CD14-positive monocyte (primary cell): ENCODE measurements at places on chromosomes 16 and 17.

DNA sequence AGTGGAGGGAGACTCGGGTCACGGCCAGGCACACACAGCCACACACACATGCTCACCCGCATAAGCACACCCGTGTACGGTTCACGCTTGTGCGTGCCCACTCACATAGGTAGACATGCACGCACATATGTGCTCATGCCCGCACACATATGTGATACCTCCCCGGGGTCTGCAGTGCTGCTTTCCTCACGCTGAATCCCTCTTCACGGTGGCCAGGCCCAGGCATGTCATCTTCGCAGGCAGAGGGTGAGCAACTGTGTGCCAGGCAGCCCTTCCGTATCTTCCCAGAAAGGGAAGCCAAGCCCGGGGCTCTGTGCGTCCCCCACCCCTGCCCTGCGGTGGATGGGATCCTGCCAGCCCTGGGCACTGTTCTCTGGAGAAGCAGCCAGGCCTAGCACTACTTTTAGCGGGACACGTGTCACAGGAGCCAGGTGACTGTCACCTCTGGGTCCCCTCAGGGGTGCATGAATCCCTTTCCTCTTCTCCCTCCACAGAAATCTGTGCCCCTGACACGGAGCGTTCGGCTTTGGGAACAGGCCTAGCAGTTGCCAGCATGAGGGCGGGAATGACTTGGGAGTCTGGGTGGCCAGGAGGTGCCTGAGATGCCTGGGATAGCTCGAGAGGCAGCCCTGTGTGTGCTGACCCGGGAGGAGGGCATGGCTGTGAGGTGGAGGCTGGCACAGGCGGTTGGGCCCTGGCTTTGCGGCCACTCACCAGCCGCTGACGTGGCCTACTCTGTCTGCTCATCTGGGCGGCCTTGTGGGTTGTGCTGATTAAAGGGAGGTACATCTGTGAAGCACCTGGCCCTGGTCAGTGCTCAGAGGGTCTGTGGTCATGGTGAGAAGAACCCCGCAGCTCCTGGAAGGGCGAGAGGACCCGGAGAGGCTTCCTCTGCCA is 47.5 kb downstream of the BAIAP2 start:
- no peak for DNase-seq

DNA sequence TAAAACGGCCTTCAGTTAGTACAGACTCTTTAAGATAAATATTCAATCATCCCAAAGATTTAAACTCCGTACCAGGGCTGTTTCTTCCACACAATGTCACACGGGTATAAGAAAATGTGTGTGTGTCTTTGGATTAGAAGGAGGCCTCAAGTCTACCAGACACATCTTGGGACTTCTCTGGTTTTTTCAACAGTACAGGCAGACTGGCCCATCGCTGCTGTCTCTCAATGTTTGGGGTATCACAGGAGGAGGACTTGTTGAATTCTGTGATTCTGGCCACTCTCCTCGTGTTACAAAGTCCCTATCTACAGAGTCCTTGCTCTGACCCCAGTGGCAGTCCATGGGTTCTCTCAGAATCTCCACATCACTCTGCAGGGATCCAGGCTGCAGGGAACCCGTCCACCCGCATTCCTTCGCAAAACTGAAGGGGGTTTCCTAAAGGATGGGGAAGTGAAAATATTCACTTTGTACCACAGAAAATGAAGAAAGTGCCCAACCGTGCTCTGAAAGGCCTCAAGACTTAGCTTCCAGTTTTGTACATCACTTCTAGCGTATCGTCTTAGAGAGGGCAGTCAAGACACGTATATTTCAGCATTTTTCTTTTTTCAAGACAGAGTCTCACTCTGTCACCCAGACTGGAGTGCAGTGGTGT is 373.2 kb downstream of the NPIPA8 start:
- no peak for DNase-seq

- peak; percentile 62 for DNase-seq
Observed at GRCh38 chr17:78933959-78934568, 8.9 kb upstream of the TIMP2 start.

DNA sequence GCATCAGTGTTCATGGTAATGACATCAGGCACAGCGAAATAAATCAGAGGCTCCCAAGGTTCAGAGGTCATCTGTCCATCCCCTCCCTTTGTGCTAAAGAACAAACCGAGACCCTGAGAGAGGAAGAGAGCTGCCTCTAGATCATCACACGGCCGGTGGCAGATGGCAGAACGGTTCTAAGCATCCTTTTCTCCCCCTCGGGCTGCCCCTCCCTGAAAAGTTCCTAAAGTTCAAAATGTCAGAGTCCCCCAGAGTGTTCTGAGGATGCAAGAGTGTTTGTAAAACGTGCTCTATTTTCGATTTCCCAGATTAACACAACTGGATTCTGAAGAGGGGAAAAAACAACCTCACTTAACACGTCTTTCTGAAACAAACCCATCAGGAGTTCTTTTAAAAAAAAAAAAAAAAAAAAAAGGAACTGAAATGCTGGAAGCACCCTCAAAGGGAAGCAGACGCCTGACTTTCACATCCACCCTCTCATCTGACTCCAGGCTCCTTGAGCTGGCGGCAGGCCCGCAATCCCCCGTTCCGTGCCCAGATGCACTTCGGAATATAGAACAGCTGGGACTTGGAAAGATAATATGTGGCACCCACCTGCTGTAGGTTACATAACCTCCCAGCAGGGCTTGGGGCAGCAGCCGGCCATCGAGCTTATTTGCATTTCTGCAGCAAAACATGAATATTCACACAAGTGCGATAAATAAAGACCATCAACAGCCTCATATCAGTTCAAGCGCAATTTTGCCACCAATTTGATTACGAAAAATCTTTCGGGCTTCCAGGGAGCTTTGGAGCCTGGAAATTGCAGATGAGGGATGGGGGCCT is 115.5 kb upstream of the SMURF2 start:
- DNase-seq: peak; percentile 75

- DNase-seq: no peak
Observed at GRCh38 chr16:9138021-9138680, 46.7 kb downstream of the HAPSTR1 start.

DNA sequence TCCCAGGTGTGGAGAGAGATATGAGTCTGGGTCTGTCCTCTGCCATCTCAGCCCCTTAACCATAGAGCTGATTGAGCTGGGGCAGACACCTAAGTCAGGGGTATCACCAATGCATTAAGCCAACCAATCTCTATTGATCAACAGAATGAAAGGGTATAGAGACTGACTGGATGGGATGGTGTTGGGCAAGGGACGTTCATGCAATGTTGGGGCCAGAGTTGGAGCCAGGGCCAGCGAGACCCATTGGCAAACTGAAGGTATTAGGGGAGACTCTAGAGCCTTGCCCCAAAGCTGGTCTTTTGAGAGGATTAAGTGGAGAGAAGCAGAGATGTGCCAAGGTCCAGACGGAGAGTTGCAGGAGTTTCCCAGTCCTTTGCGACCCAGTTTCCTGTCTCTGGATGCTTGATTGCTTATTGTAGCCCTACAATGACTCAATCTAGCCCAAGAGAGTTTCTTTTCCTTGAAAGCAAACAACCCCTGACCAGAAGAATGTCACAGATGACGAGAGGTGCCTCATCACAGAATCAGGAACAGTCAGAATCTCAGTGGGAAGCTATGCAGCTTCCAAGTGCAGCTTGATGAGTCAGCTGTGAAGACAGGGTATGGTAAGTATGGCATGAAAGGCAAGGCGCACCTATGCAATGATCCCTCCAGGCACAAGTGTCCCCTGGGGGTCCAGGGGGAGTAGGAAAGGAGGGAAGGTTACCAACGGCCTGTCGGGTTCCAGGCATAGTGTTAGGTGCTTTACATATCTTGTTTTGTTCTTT is 137.2 kb downstream of the UTP18 start:
- DNase-seq: no peak

DNA sequence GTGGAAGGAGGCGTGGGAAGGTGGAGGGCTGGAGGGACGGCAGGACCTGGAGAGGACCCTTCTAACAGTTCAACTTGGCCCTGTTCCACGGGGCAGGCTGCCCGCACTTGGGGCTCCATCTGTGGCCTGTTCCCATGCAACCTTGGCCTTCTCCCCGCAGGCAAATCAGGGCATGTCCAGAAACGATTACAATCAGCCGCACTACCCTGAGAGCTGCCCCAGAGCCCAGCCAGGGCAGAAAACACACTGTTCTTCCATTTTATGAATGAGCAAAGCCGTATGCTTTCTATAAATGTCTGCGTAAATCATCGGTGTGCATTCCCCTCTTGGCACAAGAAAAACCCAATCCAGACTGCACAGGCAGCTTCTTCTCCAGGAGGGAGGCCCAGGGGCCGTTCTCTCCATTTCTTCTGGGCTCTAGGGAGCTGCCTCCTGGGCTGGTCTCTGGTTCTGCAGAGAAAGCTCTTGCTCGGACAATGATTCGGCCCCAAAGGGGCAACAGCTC is 228.7 kb downstream of the SOX9 start:
- DNase-seq: no peak
